ENCODE measurements at places on chromosomes 13 and 19.

DNA sequence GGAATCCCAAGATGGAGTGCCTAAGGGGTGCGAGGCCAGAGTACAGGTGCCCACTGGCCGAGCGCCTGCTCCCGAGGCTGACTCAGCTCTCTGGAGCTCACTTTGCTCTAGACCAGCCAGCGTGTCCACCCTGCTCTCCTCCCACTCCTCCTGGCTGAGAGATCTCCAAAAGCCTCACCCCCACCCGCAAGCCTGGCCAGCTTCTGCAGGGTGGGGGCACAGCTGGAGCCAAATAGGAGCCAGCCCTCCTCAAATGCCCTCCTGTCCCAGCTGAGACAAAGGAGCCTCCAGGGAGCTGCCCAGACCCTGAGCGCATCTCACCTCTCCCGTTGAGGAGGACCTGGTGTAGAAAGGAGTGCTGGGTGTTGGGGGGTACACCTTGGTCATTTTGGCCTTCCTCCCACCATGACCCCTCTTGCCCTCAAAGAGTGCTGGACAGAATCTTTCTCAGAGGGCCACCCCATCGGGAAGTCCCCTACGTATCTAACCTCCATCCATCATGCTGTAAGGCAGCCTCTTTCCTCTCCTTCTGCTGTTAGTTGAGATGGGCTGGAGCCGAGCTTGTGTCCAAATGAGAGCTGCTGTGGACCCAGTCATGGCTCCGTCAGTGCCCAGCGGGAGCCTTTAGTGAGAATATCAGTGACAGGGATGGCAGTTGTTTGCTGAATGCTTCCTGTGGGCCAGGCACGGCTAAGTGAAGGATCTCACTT, 123.9 kb upstream of the VSTM2B start:
- DNase-seq: no peak

DNA sequence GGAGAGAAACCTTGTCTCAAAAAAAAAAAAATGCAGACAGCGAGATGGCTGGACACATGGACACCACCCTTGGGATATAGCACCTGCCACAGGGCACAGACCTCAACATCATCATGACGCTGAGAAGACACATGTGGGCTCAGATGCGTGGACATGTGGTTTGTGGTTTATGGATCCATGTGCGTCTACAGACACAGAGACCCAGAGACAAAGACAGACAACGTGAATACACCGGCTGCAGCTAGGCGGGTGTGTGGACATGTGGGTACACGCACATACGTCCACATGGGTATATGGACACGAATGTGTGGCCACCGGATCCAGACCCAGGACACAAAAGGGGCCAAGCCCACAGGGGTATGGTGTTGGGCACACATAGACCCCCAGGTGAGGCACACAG, 1.3 kb downstream of the TNFSF14 start:
- no peak for DNase-seq

DNA sequence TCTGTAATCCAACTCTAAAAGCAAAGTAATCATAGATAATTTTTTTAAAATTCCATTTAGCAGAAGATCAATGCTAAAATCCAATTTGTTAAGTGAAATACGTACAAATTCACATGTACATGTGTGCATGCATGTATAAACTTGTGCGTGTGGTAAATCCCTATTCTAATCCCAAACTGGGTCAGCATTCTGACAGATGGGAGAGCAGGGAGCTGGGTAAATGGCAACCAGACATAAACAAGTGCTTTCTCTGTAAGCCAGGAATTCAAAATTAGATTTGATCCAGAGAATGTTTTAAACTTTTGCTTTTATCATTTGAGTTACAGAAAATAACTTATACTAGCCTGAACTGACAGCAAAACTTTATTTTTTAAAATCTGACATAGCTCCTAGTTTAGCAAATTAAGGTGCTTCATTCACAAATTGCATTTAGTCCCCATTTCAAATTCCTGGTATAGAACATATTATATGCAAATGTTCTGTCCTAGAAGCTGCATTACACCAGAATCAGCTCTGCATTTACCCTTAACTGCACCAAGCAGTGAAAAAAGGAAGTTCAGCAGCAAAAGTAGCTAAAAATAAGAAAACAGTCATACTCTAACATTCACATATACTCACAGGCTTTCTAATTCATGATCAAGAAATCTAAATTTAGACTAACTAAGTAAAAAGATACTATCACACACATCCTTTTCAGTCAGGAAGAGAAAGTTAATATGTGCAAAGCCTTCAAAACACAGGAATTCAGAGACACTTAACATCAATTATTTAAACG, 32.6 kb downstream of the UBL3 start:
- no peak for DNase-seq

DNA sequence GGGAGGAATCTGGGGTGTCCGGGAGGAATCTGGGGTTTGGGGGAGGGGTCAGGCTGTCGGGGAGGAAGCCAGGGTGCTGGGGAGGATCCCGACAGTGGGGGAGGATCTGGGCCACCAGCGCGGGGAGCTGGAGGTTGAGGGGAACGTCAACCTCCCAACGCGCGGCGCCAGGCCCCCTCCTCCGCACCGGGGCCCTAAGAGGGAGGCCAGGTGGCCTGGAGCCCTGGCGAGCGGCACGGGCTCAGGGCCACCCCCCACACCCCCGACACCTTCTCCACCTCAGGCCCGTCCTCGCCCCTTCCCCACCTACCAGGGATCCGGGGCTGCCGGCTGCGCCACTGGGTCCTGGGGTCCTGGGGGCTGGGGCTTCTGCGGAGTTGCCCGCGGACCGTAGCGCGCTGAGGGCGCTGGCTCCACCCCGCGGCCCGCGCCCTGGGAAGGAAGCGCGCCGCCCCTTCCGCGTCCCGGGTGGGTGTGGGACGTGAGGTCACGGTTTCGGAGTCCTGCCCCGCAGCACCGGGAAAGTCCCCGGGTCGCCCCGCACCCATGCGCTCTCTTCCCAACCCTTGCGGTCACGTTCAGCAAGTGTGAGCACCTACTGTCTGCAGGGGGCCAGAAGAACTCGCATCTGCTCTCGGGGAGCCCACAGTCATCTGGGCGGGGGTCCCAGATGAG, at the start of gene TICAM1:
TSS of gene TICAM1 (minus strand) at position 409 of the 675 bp plus-strand sequence. CDS start 13,335 bp downstream, outside the sequence.
- peak; percentile 74 for DNase-seq

All from activated CD4-positive, alpha-beta T cell treated with anti-CD3 and anti-CD28 coated beads for 1 hour (primary cell).